ENCODE measurements at places on chromosomes 6 and 20.

- no peak for DNase-seq
Measured at GRCh38 chr6:7554533-7555275, 13.2 kb downstream of the DSP start.

DNA sequence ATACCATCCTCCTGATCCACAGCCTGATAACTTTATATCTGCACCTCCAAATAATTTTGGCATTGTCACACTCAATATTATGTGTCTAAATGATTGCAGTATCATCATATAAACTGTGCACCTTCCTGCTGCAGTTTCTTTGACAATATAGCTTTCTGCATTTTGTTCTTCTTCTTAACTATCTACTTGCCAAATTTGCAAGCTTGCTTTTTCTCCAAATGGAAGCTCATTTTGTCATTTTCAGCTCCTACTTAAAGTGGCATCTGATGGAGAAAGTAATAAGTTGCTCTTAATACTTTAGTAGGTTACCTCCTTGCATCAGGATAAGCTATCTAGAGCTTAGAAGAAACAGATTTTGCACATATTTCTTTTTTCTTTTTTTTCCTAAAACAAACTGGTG lies 74.0 kb upstream of the DEFB112 start:
- DNase-seq: no peak

DNA sequence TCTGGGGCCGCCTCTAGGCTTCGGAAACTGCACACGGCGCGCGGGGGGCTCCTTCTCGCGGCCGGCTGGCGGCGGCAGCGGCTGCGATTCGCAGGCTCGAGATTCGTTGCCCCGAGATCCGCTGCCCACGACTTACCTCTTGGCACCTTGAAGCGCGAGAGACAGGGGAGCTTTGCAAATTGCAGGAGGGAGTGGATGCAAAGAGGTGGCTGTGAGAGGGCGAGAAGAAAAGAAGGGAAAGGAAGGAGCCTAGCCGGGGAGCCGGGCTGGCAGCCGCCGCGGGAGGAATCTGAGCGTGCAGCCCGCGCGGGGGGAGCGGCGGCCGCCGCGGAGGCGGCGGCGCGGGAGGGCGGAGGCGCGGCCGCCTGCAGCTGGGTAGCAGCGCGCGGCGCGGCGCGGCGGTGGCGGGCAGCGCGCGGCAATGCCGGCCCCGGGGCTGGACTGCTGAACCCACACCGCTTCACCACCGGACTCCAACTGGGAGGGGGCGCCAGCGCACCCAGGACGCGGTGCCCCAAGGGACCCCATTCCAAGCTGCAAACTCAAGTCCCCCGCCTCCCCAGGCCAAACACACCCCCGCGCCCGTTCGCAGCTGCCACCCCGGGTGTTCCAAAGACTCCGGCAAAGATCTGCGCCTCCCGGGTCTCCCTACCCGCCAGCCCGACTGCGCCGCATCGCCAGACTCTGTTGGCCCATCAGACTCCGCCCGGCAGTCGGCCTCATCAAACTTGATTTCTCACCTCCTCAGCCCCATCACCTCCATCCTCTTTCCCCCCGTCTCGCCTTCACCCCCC lies 44.2 kb upstream of the SUPT3H start:
- DNase-seq: peak; percentile 85

GRCh38 chr20:33753763-33754162 lies 22.0 kb downstream of the ZNF341 start:
- DNase-seq: peak; percentile 22

DNA sequence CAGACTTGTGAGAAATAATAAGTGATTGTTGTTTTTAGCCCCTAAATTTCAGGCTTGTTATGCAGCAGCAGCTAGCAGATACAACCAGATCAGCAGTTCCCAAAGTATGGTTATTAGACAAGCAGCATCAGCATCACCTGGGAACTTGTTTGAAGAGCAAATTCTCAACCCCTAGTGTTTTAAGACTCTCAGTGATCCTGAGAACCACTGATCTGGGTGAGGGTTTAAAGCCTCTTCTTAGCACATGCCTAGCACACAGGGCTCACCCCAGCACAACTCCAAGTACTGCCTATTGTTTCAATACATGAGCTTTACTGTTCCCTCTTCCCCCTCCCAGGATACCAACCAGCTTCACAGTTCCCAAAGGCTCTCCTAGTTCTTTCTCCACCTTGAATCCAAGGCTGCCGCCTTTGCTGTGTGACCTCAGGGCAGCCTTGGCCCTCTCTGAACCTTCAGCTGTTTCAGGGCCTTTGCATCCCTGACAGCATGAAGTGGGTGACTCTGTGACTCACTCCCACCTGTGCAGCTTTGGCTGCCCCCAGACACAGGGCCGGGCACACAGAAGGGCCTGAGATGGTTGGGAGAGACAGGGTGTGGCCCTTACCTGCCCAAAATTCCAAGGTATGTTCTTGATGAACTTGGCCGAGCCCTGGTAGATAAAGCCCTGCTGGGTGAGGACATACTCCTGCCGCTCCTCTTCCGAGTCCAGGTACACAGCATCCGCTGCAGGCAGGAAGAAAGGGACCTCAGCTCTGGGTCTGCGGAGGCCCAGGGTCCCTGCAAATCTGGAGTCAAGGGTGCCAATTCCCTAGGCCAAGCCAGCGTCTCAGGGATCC lies 14.5 kb downstream of the TGM2 start:
- no peak for DNase-seq

- no peak for DNase-seq
Measured at GRCh38 chr20:25282034-25282781, 34.3 kb downstream of the PYGB start.

- no peak for DNase-seq
Measured at GRCh38 chr20:63855363-63856097, 5.8 kb upstream of the ABHD16B start.

DNA sequence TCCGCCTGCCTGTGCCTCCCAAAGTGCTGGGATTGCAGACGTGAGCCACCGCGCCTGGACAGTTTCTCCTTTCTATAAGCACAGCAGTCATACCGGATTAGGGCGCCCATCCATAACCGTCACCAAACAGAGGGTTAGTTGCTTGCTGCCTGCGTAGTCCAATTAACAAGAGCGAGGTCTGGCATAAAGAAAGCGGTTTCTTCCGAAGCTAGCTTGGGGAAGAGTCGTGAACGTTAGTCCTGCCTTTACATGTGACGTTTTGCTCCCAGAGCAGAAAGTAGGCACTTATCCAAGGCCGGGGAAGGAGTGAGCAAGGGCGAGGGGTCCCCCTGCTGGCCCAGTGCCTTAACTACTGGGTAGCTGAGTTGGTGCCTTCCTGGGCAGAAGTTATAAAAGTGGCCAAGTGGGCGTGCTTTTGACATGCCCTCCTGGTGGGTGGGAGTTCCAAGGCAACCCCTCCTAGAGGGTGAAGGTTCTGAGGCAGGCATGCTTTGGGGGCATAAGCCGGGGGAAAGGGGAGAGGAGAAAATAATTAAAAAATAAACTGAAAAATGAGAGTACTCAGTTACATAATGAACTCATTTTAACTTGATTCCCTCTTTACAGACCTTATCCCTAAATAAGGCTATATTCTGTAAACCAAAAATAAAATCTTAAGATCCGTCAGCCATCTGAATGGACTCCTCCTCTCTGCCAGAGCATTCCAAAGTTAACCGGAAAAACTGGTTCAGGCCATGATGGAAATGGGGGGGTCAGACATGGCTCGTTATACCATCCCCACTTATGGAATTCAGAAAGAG lies 88.0 kb downstream of the FAM217A start:
- DNase-seq: peak; percentile 74

- no peak for DNase-seq
Measured at GRCh38 chr20:5928836-5929715, 21.3 kb downstream of the TRMT6 start.

GRCh38 chr6:69875715-69876114 lies 9.4 kb downstream of the COL19A1 start:
- DNase-seq: no peak

GRCh38 chr6:105836889-105837288 lies 249.2 kb upstream of the PRDM1 start:
- no peak for DNase-seq

DNA sequence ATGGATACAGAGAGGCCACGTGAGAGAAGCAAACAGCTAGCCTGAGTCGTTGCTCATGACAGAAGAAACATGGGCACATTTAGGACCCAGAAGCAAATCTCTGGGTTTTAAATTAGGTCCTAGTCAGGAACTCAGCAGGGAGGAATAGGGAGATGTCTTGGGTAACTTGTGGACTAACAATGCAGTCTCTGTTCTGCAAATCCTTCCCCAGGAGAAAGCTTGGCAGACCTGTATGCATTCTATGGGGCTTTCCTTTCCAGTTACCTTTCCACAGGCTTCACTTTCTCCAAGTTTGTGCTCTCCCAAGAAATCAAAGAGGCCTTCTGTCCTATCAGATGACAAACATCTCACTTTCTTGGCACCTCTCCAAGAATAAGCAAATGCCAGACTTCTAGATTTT lies 47.2 kb upstream of the PLCB4 start:
- peak; percentile 74 for DNase-seq

GRCh38 chr6:32167761-32168262 lies 3.4 kb downstream of the EGFL8 start:
- no peak for DNase-seq

- no peak for DNase-seq
Measured at GRCh38 chr6:153328194-153328593, 197.1 kb upstream of the RGS17 start.

- DNase-seq: no peak
Measured at GRCh38 chr6:23097566-23097965, 528.2 kb downstream of the HDGFL1 start.

- DNase-seq: no peak
Measured at GRCh38 chr20:24469116-24469893, at the start of gene SYNDIG1. TSS of gene SYNDIG1 (plus strand) at chr20:24469629. CDS start at chr20:24543098, 73,469 bp downstream.

- no peak for DNase-seq
Measured at GRCh38 chr6:25487012-25487411, 165.0 kb upstream of the SCGN start.

DNA sequence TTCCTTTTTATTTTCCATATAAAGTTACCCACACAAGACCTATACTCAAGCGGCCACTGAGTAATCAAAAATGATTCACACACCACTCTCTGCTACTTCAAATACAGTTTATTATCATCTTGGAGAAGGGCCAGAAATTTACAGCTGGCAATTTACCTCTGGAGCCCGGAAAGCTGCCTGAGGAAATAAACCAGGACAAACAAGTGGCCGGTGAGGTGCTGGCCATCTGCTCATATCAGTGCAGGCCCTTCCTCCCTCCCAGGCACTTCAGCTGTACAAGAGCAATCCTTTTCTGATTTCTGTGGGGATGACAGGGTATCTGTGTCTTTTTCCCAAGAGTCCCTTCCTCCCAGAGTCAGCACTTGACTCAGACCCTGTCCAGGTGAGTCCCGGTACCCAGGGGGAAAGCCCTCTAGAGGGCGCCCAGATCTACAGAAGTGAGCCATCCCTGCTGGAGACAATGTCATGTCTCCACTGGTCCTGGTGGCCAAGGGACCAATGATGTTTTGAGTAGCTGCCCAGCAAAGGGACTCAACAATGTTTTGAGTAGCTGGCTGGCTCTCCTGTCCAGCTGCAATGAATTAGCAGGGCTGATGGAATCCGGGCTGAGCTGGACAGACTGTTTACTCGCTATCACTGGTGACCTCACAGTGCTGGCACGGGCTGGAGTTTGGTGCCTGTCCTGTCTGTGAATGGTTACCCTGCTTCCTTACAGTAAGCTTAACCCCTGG lies 23.6 kb downstream of the LRP11 start:
- DNase-seq: peak; percentile 58

DNA sequence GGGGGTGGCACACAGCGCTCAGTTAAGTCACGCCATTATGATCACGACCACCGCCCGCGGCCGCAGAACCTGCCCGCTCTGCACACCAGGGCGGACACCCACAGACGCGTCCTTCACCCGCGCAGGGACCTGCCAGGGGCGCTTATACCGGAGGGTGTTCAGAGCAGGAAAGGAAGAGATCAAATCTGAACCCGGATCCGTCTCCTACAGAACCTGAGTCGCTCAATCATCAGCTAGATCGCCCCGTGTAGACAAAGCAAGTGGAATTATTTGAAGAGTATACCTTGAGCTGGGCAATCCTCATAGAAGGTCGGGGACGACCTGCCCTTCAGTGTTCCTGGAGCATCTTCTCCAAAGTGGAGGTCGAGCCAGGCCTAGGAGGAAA lies 14.4 kb upstream of the ZNF217 start:
- no peak for DNase-seq

All from HT1080 (cell line).